ENCODE measurements at places on chromosomes 4 and X. TPM values are rescaled to one million over a fixed set of nuclear protein-coding genes. Genes with fewer than 3 reads are reported as not detected.

DNA sequence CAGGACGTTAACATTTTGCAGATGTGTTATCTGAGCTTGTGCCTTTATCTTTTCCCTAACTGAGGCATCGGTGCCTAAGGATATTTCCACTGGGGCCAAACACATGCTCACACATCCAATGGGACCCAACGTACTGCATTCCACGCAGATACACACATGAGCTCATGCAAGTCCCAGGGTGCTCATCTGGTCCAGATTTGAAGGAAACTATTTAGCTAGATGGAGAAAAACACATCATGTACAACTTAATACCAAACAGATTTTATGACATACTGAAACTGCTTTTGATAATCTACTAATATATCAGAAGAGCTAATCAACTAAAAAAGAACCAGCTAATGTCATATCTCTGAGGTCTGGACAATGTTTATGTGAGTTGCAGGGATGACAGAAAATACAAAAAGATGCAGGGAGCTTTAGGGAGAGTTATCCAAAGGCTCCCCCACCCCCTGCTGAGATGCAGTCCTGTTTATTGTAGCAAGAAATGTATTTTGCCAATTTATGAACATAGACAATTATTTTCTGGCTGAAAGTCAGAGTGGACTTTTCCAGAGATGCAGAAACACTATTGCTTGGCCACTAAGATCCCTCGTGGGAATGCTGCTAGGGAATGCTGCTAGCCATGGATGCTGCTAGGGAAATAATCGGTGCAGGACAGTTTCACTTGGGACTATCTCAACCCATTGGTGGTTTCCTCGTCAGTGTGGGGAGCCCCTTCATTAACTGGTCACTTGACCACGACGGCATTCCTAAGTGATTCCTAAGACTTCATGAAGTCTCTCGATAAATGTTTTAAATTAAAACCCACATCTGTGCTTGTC, 172.8 kb downstream of the SMIM20 start:
- DNase-seq: no peak

GRCh38 chrX:107541244-107541643, 87.1 kb upstream of the PRPS1 start:
- DNase-seq: no peak

GRCh38 chr4:52358883-52359321, 300.2 kb downstream of the USP46 start:
- DNase-seq: no peak

- DNase-seq: no peak
Observed at GRCh38 chrX:65451663-65452062, 82.9 kb downstream of the LAS1L start.

- DNase-seq: no peak
Observed at GRCh38 chr4:150769248-150769647, 187.3 kb downstream of the MAB21L2 start.

- DNase-seq: no peak
Observed at GRCh38 chr4:88204882-88205281, 46.4 kb upstream of the ABCG2 start.

GRCh38 chr4:38716256-38716655, 52.3 kb downstream of the KLF3 start:
- no peak for DNase-seq

DNA sequence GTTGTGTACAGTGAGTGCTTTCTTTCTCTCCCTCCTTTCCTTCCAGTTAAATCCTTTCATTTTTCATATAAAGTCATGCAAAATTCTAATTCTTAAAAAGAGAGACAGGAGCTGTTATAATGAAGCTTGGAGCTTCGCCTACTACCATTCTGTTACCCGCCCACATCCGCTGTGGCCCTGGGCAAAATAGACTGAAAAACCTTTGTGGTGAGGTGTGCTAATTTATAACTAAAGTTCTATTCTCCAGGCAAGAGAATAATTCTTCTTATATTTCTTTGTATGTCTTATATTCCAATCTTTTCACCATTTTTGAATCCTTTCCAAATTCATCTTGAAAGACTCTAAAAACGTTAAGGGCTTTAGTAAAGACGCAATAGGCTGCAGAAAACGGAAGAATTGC, 7.0 kb downstream of the QRFPR start:
- DNase-seq: no peak

GRCh38 chr4:75995727-75996126, 5.0 kb upstream of the SDAD1 start:
- no peak for DNase-seq

Gene RHOXF2B
- not detected for total RNA-seq

Gene PHKA1
- total RNA-seq: 9.3 TPM
